ENCODE measurements at places on chromosomes 12 and 14.

- DNase-seq: no peak
Observed at GRCh38 chr12:11820476-11820875, 171.0 kb downstream of the ETV6 start.

- DNase-seq: no peak
Observed at GRCh38 chr14:55705651-55706364, 125.8 kb downstream of the KTN1 start.

DNA sequence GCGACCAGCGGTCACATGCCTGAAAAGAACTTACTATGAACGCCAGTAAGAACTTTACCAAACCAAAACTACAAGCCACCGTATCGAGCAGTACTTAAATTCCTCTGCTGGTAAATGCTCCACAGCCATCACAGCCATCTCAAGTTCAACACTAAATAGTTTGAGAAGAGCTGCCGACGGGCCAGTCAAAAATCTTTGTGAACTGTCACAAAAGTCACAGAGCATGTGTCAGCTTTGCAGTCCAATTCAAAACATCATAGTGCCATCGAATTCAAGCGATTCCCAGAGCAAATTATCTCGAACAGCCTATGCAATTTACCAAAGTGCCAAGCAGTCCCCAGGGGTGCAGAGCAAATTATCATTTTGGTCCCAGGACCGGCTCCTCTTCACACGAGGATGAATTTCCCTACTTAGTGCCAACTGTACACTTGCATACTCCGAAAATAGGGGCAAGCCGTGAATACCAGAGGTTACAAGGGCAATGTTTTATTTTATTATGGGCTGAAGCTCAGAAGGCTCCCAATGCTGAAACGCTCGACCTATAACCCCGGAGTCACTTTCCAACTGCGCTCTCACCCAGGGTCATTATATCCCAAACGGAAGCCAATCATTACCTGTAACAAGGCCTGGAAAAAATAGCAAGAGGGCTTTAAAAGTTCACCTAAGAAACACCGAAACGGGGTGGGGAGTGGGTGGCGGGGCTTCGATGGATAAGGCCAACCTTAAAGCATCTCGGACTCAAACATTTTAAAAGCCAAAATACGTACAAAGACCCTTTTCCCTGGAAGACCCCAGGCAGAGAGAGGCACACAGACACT is 1.1 kb downstream of the LRP6 start:
- no peak for DNase-seq

DNA sequence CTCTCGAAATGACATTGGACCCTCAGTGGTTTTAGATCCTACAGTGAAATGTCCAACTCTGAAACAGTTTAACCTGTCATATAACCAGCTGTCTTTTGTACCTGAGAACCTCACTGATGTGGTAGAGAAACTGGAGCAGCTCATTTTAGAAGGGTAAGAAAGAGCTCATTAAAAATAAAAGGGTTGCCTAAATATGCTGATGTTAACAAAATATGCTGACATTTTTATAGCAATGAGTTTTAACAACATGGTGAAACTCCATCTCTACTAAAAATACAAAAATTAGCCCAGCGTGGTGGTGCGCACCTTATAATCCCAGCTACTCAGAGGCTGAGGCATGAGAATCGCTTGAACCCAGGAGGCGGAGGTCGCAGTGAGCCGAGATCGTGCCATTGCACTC is 73.5 kb downstream of the LRRK2 start:
- DNase-seq: no peak

DNA sequence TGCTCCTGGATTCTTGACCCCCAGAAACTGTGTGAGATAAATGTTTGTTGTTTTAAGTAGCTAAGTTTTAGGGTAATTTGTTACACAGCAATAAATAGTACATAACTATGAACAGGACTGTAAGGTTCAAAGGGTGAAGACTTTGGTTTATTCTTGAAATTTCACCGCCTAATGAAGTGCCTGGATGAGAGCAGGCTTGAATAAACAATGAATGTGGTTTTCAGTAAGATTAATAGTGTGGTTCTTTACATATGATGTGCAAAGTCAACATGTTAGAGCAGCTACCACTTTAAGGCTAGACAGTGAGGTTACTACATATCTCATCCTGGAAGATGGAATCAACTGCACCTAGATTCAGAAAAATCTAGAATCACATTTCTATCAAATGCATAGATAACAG is 145.2 kb upstream of the BTG1 start:
- DNase-seq: no peak

GRCh38 chr14:102948698-102949061 is 26.2 kb downstream of the AMN start:
- DNase-seq: no peak

GRCh38 chr14:83470959-83471695 is 1937.5 kb upstream of the SEL1L start:
- no peak for DNase-seq

Data from CD4-positive, alpha-beta T cell treated with Interleukin-15 for 4 hours (primary cell).